ENCODE measurements at places on chromosomes 6 and 20.
A peak's percentile ranks its signal among the peaks of the same experiment; 100 is the strongest.

DNA sequence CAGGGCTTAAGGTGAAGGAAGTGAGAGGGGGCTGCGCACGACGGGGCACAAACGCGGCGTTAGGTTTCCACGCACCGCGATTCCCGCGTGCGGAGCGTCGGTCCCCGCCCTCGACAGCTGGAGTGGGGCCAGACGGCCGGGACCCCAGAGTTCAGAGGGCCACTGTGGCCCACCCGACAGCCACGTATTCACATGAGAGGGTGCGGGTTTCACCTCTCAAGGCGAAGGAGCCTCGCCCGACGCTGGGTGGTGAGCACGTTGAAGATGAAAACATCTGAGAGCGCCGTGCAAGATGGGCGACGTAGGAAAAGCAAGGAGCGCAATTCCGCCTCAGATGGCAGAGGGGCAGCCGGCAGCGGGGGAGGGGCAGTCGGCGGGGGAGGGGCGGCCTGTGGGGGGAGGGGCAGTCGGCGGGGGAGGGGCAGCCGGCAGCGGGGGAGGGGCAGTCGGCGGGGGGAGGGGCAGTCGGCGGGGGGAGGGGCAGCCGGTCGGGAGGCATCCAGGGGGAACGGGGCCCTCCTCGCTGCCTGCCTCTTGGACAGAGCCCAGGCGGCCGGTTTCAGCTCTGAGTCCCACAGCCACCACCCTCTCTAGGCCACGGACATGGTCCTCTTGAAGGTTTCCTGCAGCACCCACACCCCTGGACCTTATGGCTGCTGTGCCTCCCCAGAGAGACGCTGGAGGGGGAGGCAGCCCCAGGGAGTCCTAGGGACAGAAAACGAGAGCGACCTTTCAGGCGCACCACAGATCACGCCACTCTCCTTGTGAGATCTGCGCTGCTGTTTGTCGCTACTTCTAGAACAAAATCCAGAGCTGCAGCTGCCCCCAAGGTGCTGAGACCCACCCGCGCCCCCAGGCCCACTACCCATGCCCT lies 113.7 kb downstream of the DLL1 start:
- no peak for DNase-seq

- DNase-seq: peak; percentile 37
Observed at GRCh38 chr20:19628570-19629134, 129.4 kb upstream of the RIN2 start.

- DNase-seq: no peak
Observed at GRCh38 chr20:13243826-13244376, 22.8 kb downstream of the ISM1 start.

- DNase-seq: no peak
Observed at GRCh38 chr6:106084989-106085691, 996 bp upstream of the PRDM1 start.
